ENCODE measurements at places on chromosomes 4 and X. TPM values are rescaled to one million over a fixed set of nuclear protein-coding genes. Genes with fewer than 3 reads are reported as not detected.

Gene OTUD6A
- not detected for total RNA-seq

Gene NXF2B
- not detected for total RNA-seq

Gene BANK1
- not detected for total RNA-seq

Gene SYTL5
- total RNA-seq, result not detected

Gene DOCK11
- 21.9 TPM for total RNA-seq

Gene NHS
- total RNA-seq, result 5.6 TPM

Gene PNMA3
- not detected for total RNA-seq

Gene SUPT20HL1
- not detected for total RNA-seq

Gene BBS12
- 3.5 TPM for total RNA-seq

Gene CT83
- total RNA-seq, result not detected

Gene CTAG1A
- total RNA-seq, result not detected

Gene RIPPLY1
- not detected for total RNA-seq

Gene TFDP3
- total RNA-seq, result not detected

Measured in GM23248 (cell line).